ENCODE measurements at places on chromosomes 13 and 19.

GRCh38 chr13:73608711-73609485, 525.3 kb downstream of the KLF12 start:
- no peak for DNase-seq

DNA sequence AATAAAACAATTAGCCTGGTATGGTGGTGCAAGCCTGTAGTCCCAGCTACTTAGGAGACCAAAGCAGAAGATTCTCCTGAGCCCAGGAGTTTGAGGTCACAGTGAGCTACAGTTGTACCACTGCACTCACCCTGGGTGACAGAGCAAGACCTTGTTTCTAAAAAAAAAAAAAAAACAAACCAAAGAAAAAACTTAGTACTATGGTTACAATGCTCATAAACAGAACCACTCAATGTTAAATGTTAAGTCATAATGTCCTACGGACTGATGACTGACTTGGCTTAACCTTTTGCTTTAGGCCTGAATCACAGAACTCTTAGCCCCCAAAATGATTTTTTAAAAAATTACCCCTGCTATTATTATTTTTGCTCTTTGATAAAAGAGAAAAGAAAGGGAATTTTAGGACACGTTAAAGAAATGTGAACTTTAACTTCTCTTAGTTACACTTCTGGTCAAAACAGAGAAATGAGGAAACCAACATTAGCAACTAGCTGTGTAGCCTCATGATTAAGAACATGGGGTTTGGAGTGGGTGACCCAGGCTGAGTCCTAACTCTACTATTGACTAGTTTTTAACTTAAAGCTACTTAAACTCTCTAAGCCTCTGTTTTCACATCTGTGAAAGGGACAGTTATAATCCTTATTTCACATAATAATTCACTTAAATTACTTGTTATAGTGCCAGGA, 13.7 kb upstream of the ELF1 start:
- no peak for DNase-seq

DNA sequence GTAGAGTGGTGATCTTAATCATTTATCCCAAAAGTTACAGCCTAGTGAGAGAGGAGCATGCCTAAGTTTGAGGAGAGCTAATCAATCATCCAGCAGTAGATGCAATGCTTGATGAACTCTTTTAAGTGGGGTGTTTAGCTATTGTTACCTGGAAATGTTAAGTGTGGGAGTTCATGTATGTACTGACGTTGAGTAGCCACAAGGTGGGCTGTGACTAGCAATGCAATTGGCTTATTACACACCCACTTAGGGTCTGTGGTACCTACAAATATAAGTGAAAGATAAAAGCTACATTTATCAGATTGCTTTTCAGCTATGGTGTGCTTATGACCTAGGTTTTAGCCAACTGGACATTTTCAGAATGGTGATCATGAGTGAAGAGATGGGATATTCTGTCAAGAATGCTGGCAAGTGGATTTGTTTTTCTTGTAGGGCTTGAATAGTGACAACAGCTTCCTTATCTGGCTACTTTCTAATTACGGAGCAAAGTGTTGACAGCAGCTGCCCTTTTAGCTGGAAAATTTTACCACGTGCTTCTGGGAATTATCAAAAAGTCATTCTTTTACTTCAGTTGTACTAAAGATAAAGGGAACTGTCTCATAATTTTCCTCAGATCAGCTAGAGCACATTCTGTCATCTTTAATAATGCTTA, 170.6 kb downstream of the POSTN start:
- no peak for DNase-seq

DNA sequence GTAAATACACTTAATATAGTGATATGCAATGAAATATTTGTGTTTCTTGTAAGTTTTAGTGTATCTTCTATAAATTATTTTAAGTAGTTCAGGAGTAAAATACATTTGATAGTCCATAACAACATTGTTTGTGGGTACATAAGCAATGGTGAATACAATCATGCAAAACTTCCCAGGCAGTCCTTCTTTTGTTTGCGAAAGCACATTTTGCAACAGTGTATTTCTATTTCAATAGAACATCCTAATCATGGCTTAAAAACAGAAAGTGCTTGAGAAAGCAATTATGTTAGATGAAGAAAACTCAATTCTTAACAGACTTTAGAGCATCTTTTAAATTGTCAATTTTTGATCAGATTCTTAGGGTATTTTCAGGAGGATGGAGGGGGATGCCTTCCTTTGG, 155.6 kb downstream of the POSTN start:
- no peak for DNase-seq

DNA sequence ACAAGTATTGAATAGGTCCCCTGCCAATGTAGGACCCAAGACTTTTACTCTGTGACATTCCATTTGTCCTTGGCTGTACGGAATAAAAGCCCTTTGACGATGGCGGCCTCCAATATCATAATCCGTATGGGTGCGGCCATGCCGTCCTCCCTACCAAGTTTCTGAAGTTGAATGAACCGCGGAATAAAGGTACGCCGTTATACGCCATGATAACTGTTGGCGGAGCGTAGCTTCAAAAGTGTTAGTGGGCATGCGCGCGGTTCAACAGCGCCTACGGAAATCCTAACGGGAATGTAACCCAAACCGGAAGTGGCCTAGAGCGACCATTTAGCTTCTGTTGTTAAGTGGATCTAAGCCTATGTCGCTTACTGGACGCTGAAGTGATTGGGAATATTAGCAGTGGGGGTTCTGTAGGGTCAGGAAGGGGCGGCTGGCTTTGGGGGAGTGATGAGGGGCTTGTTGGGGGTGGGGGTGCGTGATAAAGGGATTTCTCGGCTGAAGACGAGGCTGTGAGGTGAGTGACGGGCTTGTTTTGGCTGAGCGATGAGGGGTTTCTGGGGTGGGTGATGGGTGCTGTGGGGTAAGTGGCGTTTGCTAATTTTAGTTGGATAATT, at the start of gene ZNF175:
TSS of gene ZNF175 (plus strand) at position 322 of the 614 bp plus-strand sequence. CDS start 2,047 bp downstream, outside the sequence.
- peak; percentile 85 for DNase-seq

DNA sequence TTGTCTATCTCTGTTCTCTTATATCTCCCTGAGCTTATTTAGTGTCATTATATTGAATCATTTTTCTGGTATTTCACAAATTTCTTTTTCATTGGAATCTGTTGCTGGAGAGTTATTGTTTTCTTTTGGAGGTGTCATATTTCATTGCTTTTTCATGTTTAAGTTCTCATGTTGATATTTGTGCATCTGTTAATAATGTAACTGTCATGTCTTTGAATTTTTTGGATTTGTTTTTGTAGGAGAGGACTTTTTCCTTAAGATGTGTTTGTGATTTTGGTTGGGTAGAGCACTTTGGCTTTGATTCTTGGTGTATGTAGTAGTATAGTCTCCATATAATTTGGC, 64.0 kb downstream of the DNAJC3 start:
- DNase-seq = no peak

DNA sequence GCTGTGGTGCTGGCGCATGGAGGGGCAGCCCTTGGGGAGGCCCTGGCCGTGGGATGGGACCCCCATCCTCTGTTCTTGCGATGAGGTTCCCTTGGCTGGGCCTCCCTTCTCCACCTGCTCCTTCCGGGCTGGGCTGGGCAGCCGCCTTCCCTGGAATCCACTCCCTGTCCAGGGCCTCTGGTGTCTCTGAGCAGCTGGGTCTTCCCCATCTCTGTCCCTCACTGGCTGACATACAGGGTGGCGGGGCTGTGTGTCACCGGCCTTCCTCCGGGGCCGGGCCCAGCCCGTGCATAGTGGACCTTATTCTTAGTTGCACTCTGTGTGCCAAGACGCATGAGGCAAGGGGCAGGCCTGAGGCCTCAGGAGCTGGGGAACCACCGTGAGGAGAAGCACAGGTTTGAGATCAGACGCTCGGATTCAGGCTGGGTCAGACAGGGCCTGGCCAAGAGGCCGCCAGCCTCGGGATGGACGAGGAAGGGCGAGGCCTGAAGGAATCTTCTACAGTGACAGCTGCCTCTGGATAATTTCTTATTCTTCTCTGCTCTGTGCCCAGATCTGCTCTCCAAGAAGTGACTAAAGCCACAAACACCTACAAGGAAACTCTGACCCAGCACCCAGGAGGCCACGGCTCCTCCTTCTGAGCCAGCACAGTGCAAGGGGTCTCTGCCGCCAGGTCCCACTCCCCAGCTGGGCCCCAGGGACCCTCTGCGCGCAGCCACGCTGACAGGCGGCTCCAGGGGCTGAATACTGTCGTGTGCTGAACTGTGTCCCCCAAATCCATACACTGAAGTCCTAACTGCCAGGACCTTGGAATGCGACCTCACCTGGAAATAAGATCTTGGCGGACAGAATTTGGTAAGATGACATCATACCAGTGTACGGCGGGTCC, 11.0 kb downstream of the SGTA start:
- no peak for DNase-seq

GRCh38 chr13:33868343-33868994, 50.5 kb downstream of the RFC3 start:
- DNase-seq = no peak

DNA sequence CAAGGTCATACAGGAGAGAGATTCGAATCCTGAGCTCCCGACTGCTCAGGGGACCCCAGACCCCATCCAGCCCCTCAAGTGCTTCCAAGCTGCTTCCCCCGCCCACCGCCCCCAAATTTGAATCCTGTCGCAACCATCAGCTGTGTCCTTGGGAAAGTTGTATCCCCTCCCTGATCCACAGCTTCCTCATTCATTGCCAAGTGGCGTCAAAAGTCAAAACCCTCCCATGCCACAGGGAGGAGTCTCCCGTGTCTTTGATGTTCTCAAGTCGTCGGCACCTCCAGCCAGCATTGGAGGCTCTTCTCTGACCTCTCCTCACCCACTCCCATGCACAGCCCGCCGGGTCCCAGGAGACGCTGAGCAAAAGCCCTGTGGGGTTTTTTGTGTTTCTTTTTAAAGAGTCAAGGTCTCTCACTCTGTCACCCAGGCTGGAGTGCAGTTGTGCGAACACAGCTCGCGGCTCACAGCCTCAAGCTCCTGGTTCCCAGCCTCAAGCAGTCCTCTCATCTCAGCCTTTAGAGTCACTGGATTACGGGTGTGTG, 2.8 kb upstream of the IFI30 start:
- DNase-seq = no peak

GRCh38 chr19:41915776-41916414, 12.4 kb downstream of the ERFL start:
- no peak for DNase-seq

DNA sequence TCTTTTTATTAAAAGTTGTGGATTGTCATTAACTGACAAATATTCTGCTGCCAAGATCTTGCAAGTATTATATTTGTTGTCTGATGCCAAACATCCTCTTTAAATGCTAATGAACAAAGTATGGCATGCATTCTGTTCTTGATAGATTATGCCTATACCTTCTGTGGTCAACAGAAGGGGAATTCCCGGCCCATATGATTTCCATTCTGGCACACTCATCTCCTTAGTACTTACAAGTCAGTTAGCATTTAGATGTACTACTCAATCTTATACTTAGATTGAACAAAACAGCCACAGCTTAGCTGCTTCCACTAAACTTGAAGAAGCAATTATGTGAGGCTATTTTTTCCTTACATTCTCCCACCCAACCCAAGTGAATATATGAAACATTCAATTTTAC, 246.1 kb upstream of the DACH1 start:
- no peak for DNase-seq

GRCh38 chr19:11496391-11497163, 9.1 kb downstream of the ZNF653 start:
- peak; percentile 71 for DNase-seq

DNA sequence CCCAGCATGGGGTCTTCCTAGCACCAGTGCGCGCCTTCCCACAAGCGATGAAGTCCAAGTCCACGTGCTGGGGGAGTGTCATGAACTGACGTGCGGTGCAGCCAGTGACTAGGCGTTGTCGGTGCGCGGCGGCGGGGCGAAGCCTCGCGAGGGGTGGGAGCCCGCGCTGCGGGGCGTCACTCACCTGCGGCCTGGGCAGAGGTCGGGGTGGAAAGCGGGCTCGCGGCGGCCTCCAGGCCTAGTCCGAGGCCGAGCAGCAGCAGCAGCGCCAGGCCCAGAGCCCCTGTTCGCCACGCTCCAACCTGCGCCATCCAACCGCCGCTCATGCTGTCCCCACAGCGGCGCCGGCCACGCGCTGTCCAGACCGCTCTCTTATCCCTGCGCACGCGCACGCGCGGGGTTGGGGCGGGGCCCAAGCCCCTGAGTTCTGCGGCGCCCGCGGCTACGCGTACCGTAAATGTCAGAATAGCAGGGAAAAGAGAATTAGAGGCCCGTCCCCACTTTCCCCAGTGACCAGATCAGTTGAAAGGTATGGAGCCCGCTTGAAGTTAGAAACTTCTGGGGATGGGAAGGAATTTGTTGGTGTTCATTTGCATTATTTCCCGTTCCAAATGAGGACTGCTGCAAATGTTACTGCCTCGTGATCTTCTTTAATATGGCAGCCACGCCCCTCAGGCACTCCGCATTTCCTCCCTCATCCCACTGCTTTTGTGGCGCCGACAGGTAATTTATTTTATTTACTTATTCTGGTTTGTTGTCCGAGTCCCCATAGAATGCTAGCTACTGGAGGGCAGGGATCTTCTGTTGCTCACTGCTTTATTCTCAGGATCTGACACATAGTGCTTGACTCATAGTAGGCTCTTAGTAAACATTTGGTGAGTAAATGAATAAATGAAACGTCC, at the start of gene CD320:
TSS of gene CD320 (minus strand) at position 394 of the 902 bp plus-strand sequence. CDS start at position 326, 68 bp downstream.
- peak; percentile 65 for DNase-seq

- DNase-seq = no peak
Measured at GRCh38 chr13:27037571-27037970, 134.0 kb downstream of the USP12 start.

- DNase-seq = no peak
Measured at GRCh38 chr19:33456076-33456844, 65.3 kb downstream of the PEPD start.

GRCh38 chr13:39811696-39812095, 156.2 kb downstream of the COG6 start:
- no peak for DNase-seq

DNA sequence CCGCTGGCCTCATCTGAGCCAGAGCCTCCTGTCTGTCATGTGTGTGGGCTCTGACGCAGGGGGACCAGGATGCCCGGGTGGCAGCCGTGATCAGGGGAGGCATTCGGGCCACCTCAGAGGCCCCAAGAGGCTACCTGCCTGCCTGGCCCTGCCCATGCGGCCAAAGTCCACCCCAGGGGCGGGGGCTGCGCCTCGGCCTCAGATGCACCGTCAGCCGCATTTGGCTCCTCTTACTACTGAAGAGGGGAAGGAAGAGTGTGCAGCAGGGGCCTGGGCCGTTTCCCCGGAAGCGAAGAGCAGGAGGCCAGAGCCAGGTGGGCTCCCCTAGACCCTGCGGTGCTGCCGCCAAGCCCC, 34.0 kb downstream of the C13orf46 start:
- no peak for DNase-seq

- no peak for DNase-seq
Measured at GRCh38 chr13:36815062-36815461, 4.0 kb upstream of the RFXAP start.

DNA sequence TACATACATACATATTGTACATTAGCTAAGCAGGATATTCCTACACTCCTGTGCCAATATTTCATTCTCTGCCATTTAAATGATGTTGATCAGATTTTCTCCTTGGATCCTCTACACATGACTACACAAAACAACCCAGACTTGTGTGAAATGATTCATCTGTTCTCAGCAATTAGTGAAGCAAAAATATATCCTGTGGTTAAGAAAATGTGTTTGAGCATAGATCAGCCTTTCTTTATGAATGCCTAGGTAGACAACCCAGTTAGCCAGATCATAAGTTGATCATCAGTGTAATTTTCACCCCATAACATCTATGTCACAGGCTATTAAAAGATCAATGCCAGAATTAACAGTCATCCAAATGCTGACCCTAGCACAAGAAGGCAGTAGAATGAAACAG, 275.2 kb upstream of the EDNRB start:
- DNase-seq = peak; percentile 37

GRCh38 chr13:40252676-40253075, 413.8 kb downstream of the FOXO1 start:
- no peak for DNase-seq

Data from RCC 7860 (cell line).